ENCODE measurements at places on chromosomes 12 and 14.

DNA sequence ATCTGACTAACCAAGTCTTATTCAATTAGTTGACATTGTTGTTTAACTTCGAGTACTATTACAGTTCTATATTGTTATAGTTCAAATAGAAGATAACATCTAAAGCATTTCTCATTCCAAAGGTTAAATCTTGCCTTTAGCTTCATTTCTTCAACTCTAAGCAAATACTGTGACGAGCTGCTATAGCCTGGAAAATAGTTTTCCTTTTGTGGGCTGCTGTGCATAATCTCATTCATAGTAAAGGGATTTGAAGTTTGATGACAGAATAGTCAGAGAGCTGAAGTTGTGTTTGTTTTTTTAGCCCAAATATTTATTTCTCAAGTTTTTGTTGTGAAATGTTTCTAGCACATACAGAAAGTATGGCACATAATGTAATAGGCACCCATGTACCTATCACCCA, 13.4 kb downstream of the PSEN1 start:
- no peak for ATAC-seq

GRCh38 chr14:103195828-103196615, 72.8 kb downstream of the TNFAIP2 start:
- no peak for ATAC-seq

GRCh38 chr12:83818881-83819280, 1093.7 kb downstream of the SLC6A15 start:
- ATAC-seq: no peak

DNA sequence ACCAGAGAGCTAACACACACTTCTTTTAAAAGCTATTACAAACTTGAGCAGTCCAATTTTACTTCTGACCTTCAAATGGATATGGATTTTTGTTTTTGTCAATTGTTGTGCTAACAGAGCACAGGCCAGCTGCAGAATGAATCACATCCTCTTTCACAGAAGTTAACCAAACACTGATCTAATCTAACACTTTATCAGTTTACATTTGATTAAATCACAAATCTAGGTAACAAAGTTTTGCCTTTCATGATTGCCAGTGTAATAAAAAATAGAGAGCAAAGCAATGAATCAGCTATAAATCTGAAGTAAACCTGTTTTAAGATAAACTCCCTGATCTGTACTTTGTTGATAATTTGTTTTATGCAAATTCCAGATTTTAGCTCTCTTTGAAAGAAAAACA, 273.1 kb upstream of the RGS6 start:
- ATAC-seq: no peak

DNA sequence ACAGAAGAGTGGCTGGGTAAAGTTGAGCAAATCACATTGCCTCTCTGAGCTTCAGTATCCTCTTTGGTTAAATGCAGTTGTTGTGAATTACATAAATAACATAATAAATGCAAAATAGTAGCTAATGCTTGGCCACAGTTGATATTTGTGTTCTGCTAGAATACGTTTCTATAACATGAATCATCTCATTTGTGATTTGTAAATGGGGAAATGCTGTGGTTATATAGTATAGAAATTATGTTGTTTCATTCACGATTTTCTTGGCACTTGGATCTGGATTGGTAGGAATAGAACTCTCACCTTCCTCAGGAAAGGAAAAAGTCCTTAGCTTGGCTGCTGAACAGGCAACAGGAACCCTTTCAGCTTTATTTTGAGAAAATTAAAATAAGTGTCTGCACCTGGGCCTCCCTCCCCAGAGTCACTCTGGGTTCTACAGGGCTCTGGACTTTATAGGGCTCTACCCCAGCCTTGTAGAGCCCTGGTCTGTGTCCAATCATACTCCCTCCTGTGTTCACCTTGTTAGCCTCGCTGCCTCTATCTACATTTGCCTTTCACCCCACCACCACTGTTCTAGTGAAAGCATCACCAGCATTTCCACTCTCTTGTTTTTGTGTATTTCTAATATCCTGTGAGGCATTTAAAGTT, 107.7 kb upstream of the BCAT1 start:
- no peak for ATAC-seq

GRCh38 chr14:24071144-24071697, at the start of gene CPNE6:
Gene CPNE6, plus strand, starts transcription at chr14:24071562. Its CDS starts 1,375 bp downstream, at chr14:24072937.
- ATAC-seq: no peak

- ATAC-seq: no peak
Measured at GRCh38 chr14:55373784-55374705, 37.6 kb downstream of the ATG14 start.

GRCh38 chr14:69439521-69440270, 41.2 kb downstream of the SLC39A9 start:
- no peak for ATAC-seq

- no peak for ATAC-seq
Measured at GRCh38 chr12:19080918-19081317, 48.6 kb upstream of the PLEKHA5 start.

- ATAC-seq: no peak
Measured at GRCh38 chr14:65001723-65002122, 15.0 kb downstream of the FNTB start.

- ATAC-seq: peak; percentile 20
Measured at GRCh38 chr12:124740691-124741137, 123.0 kb downstream of the SCARB1 start.

DNA sequence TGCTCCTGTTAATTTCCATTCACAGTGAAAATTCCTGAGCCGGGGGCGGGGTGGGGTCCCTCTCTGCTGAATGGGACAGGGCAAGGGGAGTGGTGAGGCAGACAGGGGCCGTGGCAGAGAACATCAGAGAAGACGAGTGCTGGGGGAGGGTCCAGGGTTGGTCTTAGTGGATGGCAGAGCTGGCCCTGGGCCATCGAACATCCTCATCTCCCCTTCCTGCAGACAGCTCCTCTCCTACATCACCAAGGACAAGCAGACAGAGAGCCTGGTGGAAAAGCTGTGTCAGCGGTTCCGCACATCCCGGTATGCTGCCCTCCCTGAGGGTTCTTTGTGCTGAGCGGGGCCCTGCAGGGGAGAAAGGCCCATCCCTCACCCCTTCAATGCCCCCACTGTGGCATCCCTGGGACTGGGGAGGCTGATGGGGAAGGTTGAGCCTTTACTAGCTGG, 5.0 kb upstream of the GAPDH start:
- no peak for ATAC-seq

DNA sequence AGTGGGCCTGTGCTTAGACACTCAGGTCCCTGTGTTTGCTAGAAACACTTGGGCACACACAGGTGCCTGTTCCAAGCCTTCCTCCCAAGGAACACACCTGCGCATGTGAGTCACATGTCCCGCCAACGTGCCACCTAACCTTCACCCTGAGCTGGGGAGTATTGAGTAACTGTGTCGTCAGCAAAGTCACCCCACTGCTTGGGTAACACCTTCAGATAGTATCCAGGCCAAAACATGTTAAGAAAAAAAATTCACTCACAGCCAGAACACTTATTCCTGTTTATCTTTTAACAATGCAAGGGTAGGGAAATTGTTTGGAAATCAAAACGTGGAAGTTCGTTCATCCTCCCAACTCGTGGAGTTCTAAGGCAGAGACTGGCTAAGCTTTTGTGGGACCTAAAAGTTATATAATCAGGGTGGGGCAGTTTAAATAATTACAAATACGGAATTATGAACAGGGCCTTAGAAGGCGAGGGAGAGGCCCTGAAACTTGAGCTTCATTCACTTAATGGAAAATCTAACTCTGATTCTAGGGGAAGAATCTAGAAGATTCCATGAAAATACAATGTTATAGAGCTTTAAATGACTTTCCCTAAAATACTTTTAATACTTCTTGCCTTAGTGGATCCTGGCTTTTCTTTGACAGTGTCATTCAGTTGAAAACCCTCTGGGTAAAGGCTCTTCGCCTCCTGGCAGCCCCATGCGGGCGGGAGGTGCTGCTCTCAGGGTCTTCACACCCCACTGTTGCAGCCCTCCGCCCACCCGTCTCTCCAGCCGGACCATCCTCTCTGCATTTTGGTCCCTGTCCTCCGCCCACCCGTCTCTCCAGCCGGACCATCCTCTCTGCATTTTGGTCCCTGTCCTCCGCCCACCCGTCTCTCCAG, 30.3 kb upstream of the ADIPOR2 start:
- peak; percentile 49 for ATAC-seq

DNA sequence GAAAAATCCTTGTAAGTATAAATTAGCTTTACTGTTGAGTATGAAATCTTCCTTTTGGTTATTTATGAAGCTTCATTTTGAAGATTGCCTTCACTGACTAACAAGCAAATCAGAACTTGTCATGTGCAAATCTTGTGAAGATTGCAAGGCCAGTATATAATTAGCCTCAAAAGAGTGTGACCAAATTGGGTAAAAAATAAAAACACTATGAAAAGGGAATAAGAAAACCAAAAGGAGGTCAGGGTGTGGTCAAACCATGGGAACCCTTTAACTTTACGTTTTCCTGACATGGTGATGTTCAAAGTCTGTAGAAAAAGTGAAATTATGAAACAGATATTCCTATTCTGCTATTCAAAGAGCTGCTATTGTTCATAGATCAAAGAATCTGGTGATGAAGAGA, 230.3 kb downstream of the BCAT1 start:
- ATAC-seq: no peak

GRCh38 chr14:104895207-104895785, 29.4 kb upstream of the PLD4 start:
- ATAC-seq: no peak

DNA sequence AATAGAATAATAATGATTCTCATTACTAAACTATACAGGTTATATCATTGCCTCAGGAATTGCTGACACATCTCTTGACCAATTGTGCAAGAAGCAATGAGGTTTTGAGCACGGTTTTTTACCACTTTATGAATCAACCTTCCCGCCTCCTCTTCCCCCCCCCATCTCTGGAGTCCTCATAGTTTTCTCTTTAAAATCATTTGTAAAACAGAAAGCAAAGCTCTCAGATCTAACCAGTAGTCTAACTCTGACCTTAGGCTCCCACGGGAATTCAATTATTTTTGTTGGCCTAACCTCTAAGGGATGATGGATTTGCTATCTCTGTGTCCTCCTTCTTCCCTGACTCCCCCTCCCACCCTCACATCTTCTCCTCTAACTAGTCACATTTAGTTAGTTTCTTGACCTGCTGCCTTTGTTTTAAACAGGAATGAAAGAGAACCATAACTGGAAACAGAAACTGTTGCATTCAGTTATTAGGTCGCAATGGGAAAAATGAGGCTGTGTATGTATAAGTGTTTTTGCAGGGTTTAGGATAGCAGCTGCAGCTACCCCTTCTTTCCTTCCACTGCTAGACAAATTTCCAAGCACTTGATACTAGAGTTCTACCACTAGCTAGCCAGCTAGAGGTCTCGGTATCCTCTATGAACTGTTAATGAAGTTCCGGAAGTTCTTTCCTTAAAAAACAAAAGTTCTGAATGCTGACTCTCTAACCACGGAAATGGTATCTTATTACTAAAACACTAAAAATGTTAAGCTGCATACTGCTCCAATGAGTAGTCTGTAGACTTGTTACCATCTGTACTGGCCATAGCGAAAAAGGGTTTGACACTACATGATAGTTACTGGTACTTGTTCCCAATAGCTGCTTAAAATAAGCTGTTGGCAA, 65.4 kb downstream of the TAOK3 start:
- ATAC-seq: peak; percentile 58

GRCh38 chr14:74942181-74942580, 13.2 kb downstream of the PGF start:
- no peak for ATAC-seq

- no peak for ATAC-seq
Measured at GRCh38 chr14:76881348-76881747, 55.1 kb downstream of the LRRC74A start.

GRCh38 chr14:56730538-56731145, 79.6 kb downstream of the OTX2 start:
- no peak for ATAC-seq

GRCh38 chr14:52961060-52961639, 10.3 kb upstream of the FERMT2 start:
- peak; percentile 81 for ATAC-seq

- no peak for ATAC-seq
Measured at GRCh38 chr12:13192719-13193118, 3.8 kb upstream of the EMP1 start.

DNA sequence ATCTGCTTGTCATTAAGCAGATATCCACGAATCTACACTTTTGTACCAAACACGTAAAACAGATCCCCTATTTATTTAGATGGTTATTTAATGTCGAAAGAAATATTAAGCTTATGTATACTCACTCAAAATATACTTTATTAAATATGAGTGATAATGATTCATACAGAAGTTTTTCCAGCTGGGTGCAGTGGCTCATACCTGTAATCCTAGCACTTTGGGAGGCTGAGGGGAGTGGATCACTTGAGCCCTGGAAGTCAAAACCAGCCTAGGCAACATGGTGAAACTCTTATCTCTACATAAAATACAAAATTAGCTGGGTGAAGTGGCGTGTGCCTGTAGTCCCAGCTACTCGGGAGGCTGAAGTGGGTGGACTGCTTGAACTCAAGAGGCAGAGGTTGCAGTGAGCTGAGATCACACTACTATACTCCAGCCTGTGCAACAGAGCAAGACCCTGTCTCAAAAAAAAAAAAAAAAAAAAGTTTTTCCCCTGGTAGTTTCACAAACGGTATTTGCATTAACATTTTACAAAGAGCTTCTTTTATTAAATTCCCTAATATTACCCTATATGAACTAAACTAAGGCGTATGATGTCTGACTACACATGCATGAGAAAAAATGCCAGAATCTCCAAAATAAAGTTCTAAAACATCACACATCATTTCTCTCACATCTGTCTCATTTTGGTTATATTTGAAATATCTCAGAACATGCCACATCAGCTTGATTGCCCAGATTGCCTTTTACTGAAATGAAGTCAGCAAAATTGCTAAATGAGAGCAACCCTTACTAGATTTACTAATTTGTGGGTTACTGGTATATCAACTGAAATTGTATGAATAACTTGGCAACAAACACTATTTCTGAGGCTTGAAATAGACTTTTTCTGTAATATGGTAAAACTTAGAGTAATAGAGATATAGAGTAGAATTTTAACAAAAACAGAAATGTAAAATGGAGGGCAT, 74.9 kb downstream of the PAWR start:
- ATAC-seq: no peak

- ATAC-seq: no peak
Measured at GRCh38 chr14:100698666-100699448, 27.8 kb upstream of the DLK1 start.

- no peak for ATAC-seq
Measured at GRCh38 chr12:25264114-25264513, 13.4 kb upstream of the KRAS start.

DNA sequence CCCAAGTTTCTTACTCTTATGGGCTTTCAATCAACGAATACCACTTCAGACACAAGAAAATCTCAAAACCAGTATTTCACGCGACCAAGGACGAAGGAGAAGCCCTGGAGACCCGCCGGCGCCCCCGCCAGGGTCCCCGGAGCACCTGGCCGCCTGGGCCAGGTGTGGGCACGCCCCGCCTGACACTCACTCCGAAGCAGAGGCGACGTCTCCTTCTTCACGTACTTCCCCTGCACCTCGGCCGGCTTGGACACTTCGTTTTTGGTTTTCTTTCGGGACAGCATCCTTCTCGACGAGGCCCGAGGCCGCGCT, 466 bp downstream of the SAV1 start:
- peak; percentile 45 for ATAC-seq
